ENCODE measurements at places on chromosomes 1 and 21.
A peak's percentile ranks its signal among the peaks of the same experiment; 100 is the strongest.

GRCh38 chr1:234022302-234022701 is 117.8 kb downstream of the SLC35F3 start:
- no peak for DNase-seq

GRCh38 chr1:25773441-25774125 is 26.4 kb upstream of the SELENON start:
- DNase-seq: no peak

GRCh38 chr1:101098327-101098726 is 72.7 kb upstream of the DPH5 start:
- no peak for DNase-seq

DNA sequence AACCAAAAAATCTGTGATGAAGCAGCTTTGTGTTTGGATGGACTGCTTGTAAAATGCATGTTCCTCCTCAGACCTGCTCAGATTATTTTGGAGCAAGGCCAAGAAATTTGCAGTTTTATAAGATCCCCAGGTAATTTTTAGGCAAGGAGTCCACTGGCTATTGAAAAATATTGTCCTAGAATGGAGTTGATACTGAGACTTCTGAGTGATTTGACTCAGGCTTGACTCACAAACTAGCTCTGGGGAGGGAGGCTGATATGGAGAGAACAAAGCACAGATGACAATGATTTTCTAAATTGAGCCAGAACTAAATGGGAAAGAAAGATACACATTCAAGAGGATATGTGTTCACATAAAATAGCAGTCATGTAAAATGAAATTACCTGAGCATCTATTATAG is 36.7 kb downstream of the AGL start:
- DNase-seq: no peak

DNA sequence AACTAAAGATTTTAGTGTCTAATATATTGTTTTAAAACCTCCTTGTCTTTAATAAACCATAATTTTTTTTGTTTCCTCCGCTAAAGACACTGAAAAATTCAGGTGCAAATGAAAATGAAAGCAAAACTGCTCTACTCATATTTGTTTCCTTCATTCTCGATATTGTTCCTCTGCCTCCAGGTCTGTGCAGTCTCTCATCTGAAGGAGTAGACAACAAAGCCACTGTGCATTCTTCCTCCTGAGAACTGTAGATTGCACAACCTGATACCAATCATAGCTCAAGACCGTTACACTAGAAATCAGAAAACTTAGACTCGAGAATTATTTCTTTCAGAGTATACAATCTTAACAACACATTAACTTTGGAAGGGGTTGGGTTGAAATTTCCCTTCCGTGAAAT is 373.1 kb upstream of the CXADR start:
- no peak for DNase-seq

DNA sequence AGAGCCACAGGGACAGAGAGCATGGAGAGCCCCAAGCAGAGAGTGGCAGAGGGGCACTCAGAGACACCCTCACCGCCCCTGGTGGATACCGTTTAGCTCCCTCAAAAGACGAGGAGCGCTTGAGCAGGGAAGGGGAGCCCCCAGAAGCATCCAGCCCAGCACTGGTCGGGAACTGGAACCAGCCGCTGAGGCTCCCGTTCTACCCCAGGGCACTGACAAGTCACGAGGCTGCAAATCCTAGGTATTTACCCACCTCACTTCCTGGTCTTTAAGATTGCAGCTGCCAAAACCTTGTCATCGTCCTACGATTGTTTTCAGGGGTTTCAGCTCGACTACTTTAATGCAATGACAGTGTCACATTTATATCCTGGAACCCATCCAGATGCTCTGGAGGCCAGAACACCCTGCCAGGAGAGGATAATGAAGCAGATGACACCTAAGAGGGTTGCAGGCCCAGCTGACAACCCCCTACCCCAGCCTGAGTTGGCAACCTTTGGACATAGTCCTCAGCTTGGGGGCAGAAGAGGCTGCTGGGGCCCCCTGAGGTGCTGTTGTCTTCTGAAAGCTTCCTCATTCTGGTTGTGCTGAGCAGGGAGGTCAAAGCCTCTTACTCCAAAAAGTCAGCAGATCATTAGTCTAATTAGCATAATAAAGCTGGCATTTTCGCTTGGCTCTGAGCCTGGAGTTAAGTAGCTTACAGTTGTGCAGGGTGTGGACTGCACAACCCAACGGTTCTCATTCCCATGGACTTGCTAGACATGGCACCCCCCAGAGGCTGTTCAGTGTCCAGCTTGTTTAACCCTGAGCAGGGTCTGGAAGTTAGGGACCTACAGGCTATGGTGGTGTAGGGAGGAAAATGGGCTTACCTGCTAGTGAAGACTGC is 20.6 kb upstream of the BACE2 start:
- no peak for DNase-seq

DNA sequence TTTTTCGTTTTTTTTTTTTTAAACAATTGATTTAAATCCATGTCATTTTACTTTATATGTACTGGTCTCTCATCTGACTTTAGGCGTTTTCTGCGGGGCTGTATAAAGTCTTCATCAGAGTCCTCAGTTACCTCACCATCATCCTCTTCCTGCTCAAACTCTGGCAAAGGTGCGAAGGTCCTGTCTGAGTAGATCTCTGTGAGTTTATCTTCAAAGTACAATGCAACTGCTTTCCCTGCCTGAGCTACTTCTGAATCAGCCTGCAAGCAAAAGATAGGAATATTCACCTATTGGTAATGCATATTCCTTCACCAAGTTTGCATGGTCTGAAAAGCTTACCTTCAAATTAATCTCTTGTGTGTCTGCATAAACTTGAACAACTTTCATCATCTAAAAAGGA is 113.4 kb downstream of the TRIM33 start:
- no peak for DNase-seq

GRCh38 chr21:16976193-16976592 is 536.6 kb upstream of the CXADR start:
- no peak for DNase-seq

DNA sequence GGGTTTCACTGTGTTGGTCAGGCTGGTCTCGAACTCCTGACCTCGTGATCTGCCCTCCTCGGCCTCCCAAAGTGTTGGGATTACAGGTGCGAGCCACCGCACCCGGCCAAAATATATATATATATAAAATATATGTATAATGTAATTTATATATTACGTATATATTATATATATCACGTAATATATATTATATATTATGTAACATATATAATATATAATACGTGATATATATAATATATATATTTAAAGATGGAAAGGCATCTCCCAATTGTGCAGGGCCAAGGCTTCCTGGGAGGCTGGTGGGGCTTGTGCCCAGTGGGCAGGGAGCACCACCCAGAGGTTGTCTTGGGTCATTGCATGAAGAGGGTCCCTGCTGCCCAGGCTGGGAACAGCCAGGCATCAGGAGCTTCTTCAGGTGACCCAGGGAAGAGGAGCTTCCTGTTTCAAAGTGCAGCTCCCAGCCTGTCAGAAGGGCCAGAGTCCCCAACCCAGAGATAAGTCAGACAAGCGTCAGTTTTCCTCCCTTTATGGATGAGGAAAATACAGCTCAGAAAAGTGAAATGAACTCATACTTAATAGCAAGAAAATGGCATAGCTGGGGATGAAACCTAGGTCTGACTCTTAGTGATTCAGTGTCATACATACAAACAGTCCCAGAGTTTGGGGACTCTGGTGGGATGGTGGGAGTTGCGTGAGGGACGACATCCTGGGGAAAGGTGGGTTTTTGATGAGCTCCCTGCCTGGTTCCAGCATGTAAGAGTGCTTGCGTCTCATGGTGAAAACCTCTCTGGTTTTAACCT is 12.0 kb downstream of the UBE2Q1 start:
- peak; percentile 52 for DNase-seq

DNA sequence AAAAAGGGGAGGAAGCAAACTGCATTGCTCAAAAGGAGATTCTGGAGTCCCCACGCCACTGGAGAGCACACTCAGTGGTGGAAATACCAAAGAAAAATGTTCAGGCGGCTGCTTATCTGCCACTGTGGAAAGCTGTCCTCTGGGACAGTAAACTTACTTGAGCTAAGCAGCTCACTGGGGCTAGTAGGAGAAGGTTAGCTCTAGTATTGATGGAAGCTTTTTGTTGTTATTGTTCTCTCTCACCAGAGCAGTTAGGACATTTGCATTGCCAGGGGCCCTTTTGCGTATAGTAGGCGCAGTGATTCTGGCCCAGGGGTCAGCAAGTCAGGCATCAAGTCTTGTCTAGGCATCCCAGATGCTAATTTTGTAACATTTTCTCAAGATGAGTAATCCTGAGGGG is 15.6 kb downstream of the BACE2 start:
- DNase-seq: no peak

DNA sequence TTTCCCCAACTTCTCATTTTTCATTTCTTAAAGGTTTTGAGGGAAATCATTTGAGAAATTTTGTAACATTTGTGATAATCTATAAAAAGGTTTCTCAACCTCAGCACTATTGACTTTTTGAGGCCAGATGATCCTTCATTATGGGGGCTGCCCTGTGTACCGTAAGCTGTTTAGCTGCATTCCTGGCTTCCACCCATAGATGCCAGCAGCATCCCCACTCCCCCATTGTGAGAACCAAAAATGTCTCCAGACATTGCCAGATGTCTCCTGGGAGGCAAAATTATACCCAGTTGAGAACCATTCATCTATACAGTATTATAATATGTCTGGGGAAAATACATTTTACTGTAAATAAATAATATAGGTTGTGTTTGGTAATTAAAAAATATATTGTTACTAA is 146.0 kb downstream of the PBX1 start:
- DNase-seq: no peak

DNA sequence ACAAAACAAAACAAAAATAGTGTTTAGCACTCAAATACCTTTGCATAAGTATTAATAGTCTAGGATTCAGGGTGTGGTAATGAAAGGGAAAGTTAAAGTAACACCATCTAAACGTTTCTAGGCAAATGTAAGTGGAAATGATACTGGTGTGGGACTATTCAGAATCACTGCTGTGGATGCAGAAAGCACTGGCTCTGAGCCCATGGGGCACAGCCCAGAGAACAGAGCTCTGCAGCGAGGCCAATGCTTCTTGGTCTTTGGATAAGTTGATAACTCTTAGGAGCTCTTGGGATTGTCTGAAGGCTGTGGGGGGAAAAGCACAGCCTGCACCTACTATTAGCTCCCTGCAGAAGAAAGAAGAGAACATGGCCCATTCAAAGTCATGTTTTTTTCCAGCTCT is 21.4 kb upstream of the DNM3 start:
- no peak for DNase-seq

DNA sequence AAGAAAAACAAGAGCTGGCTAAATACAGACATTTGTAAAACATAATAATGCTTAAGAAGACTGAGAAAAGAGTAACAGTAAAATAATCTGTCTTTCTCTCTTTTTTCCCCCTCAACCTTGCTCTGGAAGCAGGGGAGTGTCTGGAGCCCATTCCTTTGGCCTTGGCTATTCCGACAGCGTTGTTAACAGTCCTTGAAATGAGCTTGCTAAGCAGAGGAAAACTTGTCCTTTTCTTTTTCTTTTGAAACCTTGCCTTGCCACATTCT is 6.7 kb upstream of the CA6 start:
- DNase-seq: no peak

DNA sequence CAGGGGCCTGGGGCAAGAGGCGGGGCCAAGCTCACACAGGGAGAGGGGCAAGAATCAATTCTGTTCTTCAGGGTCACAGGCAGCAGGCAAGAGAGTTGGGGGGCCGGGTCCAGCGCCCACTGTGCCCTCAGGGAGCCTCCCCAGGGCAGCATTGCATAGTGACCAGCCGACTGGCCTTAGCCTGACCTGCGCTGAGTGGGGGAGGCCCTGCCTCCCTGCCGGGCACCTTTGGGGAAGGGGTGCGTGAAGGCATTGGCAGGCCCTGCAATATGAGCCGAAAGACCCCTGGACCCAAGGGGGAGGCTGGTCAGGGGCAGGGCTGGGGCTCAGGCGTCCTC is 12.2 kb downstream of the SCNN1D start:
- no peak for DNase-seq

DNA sequence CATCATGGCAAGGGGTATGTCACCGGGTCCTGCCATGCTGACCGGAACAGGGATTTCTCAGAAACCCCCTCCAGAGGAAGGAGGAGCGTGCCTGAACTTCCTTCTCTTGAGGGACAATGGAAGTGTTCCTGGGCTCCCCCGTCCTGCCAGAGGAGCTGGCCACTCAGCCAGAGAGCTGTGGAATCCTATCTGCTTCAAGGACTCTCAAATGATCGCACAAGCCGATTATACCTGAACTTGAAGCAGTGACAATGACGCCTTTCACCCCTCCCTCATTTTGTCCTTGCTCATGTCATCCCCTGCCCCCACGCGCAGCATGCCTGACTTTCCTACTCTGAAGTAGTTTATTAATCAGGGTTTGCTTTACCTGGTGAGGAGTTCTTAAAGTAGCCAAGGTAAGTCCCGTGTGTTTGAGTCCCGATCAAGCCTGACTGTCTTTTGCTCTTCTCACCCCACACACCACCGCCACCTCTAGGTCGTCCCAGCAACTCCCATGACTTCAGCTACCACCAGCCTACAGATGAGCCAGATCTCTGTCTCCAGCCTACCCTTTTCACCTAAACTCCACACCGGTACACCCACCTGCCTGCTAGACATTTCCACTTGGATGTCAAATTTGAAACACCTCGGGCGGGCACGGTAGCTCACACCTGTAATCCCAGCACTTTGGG is 25.0 kb upstream of the PRELP start:
- no peak for DNase-seq

GRCh38 chr1:97044159-97044760 is 322.7 kb downstream of the PTBP2 start:
- DNase-seq: no peak

GRCh38 chr1:161080441-161081405 is 8.6 kb downstream of the NECTIN4 start:
- DNase-seq: no peak

- DNase-seq: no peak
Observed at GRCh38 chr1:24806588-24806987, 61.3 kb downstream of the CLIC4 start.

- DNase-seq: no peak
Observed at GRCh38 chr1:45669379-45669778, 17.0 kb downstream of the GPBP1L1 start.

- DNase-seq: no peak
Observed at GRCh38 chr1:248045209-248045608, 1.4 kb upstream of the OR2L3 start.

GRCh38 chr1:94305704-94306103 is 68.3 kb upstream of the ARHGAP29 start:
- DNase-seq: no peak

Data from CD4-positive, alpha-beta T cell treated with Interleukin-4 for 1 hour (primary cell).